ENCODE measurements at places on chromosomes 12 and 14.

GRCh38 chr14:104843006-104843405, 22.1 kb upstream of the CEP170B start:
- DNase-seq: no peak

DNA sequence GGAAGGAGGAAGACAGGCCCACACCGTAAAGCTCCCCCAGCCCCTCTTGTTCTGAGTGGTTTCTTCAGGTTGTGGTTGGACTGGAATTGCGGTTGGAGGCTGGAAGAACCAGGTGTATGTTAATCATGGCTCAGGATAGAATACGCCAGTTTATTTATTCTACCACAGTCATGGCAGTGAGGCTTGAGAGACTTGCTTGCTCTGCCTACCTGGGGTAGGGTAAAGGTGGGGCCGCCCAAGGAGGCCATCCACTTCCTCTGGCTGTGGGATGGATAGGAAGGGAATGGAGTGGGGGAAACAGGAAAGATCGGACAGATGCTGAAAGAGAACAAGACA, 8.1 kb downstream of the SHMT2 start:
- DNase-seq: no peak

- no peak for DNase-seq
These were observed 12.6 kb upstream of the ABHD12B start for GRCh38 chr14:50859296-50859624.

DNA sequence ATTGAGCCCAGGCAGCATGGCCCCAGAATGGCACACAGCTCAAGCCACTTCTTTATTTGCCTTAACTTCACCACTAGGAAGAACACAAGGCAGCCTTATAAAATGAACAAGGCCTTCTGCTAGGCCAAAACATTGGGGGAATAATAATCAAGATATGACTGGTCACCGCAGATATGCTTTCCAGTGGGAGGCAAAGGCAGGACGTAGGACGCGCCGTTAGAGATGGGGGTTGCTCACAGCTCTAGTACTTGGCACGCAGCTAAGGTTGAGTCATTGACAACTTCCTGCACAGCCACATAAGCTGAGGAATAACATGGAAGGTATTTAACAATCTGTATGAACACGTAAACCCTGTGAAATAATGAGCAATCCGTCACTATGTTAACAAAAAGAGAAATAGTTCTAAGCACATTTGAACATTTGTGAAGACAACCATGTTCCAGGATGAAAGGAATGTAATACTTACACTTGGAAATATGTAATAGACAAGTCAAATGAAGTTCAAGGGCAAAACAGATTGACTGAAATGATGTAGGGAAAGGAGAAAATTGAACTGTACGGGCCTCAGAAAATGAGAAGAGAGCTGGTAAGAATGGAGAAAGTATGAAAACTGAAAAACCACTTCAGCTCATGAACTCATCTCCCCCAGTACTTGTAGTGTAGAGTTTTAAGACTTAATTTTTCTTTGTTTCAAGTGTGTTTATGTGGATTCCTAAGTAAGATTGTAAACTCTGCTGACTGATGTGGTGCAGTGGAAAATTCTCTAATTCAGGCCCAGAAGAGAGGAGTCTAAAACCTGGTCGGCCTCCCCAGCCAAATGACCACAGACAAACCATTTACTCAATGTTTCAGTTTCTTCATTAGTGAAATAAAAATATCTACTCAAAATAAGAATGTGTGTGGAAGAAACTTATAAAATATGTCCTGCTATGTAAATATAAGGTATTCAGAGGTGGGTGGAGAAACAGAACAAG, 59.3 kb upstream of the CCDC91 start:
- peak; percentile 100 for DNase-seq

- DNase-seq: no peak
These were observed 117.6 kb downstream of the CACNA1C start for GRCh38 chr12:2170376-2170775.

GRCh38 chr14:106845286-106846087, 1319.1 kb downstream of the TMEM121 start:
- no peak for DNase-seq

DNA sequence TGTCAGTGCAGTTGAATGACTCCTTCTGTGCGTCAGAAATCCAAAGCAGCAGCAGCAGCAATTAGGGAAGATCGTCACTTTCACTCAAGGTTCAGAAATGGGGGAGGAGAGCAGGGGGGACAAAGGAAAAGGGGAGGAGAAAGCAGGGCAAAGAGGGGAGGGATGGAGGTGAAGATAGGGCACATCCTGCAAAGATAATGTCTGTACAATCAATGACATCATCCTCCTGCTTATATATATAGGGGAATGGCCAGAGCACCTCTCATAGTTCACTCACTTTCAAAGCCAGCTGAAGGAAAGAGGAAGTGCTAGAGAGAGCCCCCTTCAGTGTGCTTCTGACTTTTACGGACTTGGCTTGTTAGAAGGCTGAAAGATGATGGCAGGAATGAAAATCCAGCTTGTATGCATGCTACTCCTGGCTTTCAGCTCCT, at the start of gene NTS:
NTS (plus strand) TSS at position 265 of the 431 bp plus-strand sequence; CDS start at position 374, 109 bp downstream.
- no peak for DNase-seq

- no peak for DNase-seq
These were observed 34.9 kb downstream of the LRTM2 start for GRCh38 chr12:1855241-1855640.

DNA sequence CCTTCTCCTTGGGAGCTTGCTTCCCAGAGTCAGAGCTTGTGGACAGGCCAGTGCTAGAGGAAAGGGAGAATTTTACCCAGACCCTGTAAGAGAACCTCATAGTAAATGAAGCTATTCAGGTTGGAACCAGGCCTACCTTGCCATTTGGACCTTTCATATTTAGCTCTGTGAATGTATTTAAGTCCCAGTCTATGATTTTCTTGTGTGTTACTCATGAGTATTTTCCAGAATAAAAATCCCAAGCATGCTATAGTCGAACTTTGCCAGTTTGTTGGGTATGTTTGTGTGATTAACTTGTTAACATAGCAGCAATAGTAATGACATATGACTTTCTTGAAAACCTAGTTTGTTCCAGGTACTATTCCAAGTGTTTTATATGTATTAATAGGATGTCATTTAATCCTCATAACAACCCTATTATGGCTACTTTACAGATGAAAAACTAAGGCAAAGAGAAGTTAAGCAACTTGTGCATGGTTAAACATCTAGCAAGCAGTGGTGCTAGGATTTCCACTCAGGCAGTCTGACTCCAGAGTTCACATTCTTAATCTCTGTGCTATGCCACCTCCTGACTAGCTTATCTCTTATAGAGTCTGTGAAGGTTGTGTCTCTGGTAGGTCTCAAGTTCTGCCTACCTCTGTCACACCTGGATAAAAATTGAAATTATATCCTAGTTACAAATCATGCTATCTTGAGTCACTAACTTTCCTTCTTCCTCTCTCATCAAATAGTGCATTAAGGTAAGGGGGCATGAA, 47.9 kb upstream of the GARIN2 start:
- no peak for DNase-seq

GRCh38 chr14:30283822-30284446, 275.0 kb upstream of the G2E3 start:
- DNase-seq: no peak

DNA sequence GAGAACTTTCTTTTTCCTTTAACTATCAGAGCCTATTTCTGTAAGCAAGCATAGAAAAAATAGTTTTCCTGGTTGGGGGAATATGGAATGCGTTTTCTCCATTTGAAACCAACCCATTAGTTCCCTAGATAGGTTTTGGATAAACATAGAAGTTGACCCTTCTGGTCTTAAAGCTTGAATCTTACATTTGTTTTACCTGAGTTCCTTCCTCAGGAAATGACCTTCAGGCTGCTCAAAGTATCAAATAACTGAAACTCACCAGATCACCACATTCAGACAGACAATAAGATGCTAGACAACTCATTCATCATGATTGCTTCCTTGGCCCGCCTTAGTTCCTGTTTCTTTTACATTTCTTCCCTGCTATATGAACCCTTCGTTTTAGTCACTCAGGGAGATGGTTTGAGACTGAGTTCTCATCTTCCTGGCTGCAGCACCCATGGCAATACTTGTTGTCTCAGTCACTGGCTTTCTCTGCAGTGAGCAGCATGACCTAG, 52.2 kb downstream of the LRP6 start:
- peak; percentile 38 for DNase-seq

DNA sequence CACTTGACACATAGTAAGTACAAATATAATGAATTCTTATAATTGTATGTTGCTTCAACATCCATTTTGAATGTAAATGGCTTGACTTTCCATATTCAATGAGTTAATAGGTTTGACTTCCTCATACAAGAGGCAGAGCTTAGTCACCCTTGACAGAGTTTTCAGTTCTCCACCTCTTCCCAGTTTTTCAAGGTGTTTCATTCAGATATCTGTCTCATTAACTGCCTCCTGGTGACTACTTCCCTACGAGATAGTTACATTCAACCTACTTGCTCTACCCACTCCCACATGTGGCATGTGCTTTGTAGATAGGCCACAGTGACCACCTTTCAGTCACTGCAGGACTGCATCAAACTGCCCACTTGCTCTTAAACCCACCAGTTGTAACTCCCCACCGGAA, 60.0 kb downstream of the MYF5 start:
- DNase-seq: no peak

DNA sequence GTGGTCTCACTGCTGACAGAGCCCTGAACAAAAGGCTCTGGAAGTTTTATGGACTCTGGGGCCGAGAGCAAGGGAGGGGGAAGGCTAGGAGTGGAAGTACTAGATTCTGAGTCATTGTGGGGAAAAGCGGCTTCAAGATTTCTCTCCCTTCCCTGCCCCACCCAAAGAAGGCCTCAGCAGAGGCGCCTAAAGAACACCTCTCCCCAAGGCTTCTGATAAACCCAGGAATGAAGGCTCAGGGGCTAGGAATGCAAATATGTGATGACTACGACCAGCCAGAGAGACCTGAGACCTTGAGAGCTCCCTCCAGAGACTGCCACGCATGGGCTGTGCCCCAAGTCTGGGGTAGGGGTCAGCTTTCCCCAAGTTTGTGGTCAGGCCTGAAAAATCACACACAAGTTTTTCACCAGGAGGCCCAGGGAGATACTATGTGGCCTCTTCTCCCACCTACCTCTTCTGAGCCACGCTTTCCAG, 130.7 kb upstream of the HIF1A start:
- DNase-seq: peak; percentile 94

GRCh38 chr12:96387981-96388380, 12.3 kb downstream of the CDK17 start:
- no peak for DNase-seq

DNA sequence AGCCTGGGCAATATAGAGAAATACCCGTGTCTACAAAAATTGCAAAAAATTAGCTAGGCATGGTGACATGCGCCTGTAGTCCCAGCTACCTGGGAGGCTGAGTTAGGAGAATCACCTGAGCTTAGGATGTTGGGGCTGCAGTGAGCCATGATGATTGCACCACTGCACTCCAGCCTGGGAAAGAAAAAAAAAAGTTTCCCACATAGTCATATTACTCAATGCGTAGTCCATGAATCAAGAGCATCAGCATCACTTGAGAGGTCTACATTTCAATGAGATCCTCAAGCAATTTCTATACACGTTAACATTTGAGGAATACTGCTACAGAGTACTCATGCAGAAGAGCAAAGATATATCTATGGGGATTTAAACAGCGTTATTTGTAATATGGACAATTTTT, 5.2 kb upstream of the LRRC23 start:
- no peak for DNase-seq

GRCh38 chr12:120689397-120690082, 2.6 kb downstream of the MLEC start:
- DNase-seq: no peak
